ENCODE measurements at places on chromosomes 2 and 18.

DNA sequence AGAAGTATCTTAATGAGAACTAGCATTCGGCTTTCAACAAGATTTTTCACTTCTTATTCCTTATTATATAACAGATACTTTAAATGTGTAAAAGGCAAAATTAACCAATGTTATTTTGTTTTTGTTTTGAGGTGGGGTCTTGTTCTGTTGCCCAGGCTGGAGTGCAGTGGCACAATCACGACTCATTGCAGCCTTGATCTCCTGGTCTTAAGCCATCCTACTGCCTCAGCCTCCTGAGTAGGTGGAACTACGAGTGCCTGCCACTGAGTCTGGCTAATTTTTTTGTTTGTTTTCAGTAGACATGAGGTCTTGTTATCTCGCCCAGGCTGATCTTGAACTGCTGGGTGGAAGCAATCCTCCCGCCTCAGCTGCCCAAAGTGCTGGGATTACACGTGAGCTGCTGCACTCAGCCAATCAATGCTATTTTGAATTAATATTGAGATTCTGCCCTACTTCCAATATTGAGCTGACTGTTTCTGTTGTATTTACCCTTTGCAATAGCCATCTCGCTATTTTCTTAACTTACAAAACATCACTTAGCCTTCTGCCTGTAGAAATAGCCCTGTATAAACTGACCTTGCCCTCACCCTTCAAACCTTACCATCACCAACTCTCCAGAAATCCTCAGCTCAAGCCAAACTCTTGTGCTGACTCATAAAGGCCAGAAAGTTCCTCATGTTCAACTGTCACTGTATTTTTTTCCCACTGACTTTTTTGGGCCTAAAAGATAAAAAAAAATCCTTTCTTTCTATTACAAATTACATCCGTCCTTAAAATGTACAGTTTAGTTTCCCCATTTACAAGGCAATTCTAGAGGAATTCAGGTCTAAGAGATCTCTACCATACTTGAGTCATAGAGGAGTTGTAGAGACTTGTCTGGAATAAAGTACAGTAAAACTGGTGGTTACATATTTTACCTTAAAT is 94.3 kb downstream of the OLA1 start:
- no peak for DNase-seq

DNA sequence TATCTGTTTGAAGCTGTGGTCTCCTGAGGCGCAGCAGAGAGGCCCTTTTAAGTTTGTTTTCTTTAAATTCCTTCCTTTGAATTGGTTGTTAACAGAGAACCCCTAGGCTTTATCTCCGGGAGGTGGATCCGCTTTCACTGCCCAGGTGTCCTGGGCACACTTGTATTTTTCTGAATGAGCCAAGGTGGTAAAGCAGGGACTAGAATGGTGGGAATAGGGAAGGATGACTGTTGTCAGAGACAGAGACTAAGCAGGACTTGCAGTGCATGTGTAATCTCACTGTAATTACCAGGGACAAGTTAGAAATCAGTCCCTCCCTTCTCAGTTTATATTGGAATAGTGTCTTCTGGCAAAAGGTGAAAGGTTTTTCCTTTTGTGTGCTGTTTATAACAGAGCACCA is 72.8 kb downstream of the PHLPP1 start:
- no peak for DNase-seq

DNA sequence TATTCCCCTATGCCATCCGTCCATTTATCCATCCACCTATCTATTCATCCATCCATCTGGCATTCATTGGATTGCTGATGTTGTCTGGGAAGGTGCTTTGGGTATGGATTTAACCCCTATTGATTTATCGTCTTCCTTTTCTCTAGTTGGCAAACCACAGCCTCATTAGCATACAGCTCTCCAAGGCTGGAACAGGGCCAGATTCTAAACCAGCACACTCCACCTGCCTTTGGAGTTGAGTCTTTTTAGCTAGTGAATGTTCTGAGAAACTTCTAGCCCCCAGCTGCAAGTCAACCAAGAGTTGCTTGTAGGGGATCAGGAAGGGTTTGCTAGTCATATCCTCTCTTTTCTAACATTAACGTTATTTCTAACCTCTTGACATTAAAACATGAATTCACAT is 90.7 kb downstream of the NRP2 start:
- DNase-seq, result no peak

GRCh38 chr2:41741951-41742595 is 305.7 kb upstream of the PKDCC start:
- DNase-seq, result no peak

- DNase-seq, result no peak
Measured at GRCh38 chr2:33177627-33178026, 230.9 kb downstream of the LTBP1 start.

DNA sequence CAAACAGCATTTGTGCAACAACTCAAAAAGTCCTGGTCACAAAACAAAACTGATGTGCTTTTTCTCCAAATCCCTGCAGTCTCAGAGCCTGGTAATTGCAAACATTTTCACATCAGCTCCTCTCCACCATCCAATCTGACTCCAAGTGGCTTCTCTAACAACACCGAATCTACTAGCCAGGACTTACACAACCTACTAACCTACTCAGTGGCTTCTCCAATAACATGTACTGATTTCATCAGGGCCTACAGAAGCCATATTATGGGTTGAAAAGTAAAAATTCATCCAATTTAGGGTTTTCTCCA is 104.3 kb downstream of the COLEC12 start:
- DNase-seq, result no peak

DNA sequence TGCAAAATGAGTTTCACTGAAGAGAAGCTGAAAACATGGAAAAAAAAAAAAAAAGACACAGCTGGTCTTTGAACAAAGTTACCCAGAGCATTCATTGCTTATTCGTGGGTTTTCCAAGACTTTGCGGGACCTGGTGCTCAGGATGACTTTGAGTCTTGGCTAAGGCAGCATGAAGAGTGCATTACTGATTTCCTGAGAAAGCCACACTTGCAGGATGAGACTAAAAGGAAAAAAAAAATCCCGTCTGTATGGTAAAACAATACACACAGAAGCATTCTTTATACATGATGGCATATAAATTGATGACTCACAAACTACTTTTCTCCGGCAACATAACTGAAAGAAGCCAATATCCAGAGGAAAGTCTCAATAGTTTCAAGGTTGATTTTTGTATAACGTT is 195.4 kb downstream of the SPP2 start:
- no peak for DNase-seq

DNA sequence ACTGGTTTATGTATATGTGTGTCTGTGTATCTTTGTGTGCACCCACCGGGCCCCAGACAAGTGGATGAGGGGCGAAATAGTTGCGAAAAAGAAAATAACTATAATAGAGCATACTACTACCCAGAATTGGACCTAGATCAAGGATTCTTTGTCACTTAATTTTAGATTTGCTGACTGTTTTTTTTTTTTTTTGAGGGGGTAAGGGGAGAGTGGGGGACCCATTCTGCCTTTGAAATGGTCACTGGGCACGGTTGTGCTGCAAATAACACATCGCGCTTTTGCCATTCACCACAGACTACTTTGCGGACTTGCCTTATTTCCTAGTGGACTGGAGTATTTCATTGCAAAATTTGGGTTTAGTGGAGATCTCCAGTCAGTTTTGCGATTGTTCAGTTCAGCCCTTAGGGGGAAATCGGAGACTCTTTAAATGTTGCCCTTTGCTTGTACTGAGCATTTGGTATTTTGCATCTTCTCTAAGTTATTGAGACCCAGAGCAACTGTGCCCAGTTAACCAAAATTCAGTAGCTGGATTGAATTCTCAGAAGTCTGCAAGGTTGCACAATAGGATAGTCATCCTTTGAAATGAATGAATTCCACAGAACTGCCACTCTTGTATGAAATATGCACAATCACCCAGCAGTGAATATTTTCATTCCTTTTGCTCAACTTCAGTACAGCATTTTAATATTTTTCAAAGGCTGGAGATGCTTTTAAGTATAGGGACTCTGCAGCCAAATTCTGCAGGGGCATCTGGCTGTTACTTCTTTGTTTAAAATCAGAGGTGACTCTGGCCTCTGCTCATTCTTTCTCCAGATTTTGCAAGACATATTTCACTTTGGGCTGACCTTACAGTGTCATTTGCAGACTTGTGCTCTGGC is 2.9 kb downstream of the TRIB2 start:
- no peak for DNase-seq

DNA sequence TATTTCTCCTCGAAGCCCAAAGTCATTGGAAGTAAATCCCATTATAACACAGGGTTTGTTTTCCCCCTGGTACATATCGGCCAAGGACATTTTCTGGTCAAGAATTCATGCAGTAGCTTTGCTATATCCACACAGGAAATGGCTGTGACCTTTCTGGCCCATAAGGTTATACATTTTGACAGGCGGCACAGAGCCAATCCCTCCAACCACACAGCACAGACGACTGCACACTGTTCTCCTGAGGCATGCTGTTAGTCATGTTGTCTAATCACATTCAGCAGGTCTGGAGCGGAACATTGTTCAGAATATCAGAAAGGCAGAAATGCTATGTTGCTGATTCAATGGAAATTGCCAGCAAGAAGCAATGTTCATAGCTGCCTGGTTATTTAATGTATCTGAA is 742.3 kb upstream of the SLC8A1 start:
- DNase-seq, result no peak

- DNase-seq, result peak; percentile 84
Measured at GRCh38 chr2:217714287-217714751, 288.5 kb downstream of the TNS1 start.

GRCh38 chr2:192265751-192266150 is 71.0 kb upstream of the TMEFF2 start:
- no peak for DNase-seq

DNA sequence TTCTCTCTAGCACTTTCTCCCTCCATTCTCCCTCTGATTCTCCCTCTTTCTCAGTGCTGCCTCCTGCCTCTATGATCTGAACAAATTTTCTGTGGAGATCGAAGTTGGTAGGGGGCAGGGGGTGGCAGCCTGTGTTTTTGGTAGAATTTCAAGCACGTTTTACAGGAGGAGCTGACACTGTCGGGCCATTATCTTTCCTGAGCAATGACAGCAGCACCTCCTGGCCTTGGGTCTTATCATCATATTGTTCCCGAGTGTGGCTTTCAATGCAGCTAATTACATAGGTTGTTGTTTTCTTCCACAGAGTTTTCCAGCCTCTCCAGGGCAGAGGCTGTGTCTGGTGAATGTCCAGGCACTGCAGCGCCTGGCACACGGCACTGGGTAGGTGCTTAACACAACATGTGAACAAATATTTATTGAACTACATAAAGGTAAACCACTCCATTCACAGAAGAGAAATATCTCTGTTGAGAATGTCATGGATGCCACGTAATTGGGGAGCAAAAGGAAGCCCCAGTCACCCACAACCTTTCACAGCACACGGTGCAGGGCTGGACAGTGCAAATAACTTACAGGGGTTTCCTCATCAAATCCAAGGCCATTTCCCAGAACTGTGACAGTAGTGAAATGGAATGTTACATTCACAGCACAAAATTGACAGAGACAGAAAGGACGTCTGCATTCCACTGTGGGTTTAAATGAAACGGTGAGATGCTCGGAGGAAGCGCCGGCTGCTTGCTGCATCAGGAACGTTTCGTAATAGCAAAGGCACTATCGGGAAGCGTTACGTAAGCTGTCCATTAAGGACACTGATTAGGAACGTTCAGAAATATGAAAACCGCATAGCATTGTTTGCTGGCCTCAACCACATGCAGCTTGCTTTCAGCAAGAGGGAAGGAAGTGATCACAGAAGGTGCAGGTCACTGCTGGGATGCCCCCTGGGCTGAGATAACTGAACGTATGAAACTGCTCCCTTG is 6.5 kb upstream of the KCNG2 start:
- DNase-seq, result no peak

DNA sequence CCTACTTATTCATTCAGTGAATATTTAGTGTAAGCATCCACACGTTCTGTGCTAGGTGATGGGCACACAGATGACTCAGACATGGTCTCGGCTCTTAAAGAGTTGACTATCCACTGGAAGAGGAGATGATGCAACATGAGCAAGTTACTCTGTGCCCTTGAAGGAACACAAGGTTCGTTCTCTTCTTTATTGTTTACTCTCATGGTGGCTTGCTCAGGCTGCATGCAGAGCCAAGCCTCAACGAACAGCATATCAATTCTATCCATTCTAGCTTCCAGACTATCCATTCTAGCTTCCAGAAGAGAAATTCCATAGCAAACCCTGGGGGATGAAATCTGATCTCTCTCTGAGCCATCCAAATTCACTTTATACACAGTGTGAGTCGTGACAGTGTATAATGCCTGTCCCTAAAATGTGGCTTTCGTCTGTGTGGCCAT is 68.1 kb upstream of the CTAGE1 start:
- no peak for DNase-seq

GRCh38 chr2:231732604-231733003 is 24.3 kb downstream of the PTMA start:
- no peak for DNase-seq

DNA sequence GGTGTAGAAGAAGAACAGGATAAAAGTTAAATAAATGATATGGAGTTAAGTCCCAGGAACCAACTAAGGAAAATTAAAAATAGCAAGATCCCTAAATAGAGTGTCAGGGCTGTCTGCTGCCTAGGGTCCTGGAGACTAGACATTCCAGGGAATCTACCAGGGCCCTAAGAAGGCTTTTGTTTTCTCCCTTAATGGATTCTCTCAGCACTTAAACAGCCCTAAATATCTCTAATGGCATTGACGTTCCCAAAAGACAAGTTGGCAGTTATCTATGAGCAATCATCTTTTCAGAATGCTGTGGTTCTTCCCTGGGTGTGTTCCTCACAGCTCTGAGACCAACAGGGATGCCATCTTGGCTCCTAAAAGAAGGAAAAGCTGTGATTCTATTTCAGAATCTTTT is 616.3 kb downstream of the EPHA4 start:
- no peak for DNase-seq

DNA sequence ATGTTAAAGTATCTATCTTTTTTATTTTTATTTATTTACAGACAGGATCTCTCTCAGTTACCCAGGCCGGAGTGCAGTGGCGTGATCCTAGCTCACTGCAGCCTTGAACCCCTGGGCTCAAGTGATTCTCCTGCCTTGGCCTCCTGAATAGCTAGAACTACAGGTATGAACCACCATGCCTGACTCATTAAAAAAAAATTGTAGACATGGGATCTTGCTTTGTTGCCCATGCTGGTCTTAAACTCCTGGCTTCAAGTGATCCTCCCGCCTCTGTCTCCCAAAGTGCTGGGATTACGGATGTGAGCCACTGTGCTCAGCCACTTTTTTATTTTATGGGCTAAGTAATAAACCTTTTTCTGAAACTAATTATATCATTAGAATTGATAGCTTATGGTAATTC is 7.1 kb downstream of the MFSD6 start:
- DNase-seq, result no peak

GRCh38 chr2:207317378-207317984 is 151.7 kb upstream of the KLF7 start:
- no peak for DNase-seq
